CD4-positive, alpha-beta T cell treated with Interleukin-4 for 4 hours (primary cell): ENCODE measurements at places on chromosomes 12 and 14.

GRCh38 chr12:22609501-22609900 is 15.5 kb upstream of the ETNK1 start:
- no peak for DNase-seq

DNA sequence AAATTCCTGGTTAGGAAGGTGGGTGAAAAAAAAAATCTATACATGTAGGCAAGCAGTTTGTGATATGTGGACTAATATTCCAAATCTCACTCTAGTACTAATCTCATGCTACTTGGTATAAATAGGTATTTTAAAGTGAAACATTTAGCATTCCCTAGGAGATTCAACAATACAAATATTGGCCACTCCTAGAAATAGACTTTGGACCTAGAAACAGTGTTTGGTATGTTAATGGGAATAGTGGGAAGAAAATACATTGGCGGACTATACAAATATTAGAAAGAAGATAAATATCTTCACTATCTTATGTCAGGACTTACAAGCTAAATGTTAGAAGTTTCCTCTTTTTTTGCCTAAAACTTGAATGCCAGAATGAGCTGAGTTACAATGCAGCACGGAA is 28.2 kb downstream of the HIGD1C start:
- no peak for DNase-seq

- DNase-seq: no peak
Measured at GRCh38 chr14:100155049-100155621, 4.3 kb downstream of the DEGS2 start.

GRCh38 chr12:62763312-62763711 is 171.6 kb downstream of the PPM1H start:
- DNase-seq: no peak

DNA sequence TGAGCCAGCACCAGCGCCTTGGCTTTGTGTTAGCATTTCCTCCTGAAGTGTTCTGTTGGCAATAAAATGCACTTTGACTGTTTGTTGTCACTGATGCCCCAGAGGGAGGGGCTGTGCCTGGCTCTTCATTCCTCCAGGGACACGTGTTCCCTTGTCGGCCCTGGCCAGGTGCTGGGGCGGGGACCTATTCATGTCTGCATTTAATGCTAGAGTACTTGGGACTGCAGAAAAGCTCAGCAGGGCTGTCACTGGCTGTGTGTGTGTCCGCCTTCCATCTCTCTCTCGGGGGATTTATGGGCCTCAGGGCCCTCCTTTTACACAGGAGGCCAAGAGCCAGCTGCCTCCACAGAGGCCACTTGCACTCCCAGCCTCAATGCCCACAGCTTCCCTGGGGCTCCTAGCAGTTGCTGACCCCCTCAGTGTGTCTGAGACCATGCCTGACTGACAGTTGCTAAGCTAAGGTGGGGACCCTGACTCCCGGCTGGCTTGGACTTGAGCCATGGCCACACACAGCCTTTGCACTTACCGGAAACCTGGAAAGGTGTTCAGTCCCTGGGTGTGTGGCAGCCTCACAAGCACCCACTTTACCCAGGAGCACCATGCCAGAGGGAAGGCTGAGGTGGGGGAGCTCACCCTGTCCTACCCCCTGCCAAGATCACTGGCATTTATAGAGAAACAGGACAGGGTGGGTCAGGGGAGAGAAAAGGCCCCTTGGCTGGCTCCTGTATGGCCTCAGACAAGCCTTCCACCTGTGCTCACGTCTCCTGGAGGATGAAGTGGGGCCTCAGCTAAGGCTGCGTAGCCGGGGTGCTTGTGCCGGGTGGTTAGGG is 27.8 kb downstream of the HIP1R start:
- no peak for DNase-seq

DNA sequence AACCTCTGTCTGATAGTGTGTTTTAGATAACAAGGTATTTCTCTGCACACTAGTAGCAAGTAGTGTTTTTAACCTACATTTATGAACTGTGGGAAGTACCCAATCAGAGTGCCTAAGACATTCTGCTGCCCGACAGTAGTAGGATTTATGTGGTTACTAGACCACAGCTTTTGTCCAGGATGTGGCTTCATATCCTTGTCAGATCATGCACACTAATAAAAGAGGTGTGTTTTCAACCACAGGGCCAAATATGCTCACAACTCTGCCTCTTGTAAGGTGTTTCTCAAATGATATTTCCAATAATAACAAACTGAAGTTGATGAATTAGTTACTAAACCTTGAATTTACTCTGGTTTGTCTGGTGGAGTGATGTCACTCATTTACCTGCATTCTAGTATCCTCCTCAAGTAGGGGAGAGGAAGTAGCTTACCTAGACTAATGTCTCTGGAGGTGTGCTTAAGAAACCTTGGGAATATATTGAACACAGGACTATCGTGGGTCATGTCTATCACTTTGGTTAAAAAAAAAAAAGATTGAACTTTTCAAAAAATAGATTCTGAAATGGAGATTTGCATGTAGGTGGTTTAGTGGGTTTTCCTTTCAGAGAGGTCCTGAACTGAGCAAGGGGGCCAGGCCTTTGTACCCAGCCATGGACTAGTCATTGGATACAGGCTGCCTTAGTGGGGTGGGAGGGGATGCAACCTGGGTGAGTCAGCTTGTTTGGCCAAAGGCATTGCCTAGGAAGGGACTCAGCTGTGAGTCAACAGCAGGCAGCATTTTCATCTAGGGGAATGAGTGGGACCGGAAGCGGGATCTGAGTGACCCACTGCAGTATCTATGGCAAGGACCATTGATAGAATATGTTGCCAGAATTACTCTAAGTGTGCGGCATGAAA is 14.1 kb downstream of the FBXW8 start:
- peak; percentile 80 for DNase-seq

- no peak for DNase-seq
Measured at GRCh38 chr12:91073426-91073825, 15.6 kb upstream of the KERA start.

DNA sequence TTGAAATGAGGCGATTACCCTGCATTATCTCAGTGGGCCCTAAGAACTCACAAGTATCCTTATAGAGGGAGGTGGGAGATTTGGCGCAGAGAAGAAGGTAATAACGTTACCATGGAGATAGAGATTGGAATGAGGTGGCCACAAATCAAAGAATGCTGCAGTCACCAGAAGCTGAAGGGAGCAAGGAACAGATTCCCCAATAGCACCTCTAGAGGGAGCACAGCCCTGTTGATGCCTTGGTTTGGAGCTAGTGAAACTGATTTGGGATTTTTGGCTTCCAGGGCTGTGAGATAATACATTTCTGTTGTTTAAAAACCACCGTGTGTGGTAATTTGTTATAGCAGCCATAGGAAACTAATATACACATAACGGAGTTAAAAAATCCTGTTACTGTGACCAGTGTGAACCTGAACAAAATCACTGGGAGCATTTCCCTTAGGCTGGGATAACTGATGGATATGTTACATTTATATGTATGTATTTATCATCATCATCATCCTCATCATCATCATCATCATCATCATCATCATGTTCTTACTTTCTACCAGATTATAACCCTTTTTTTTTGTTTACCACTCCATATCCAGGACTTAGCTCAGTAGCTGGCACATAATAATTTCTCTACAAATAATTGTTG is 100.3 kb downstream of the LIN7A start:
- DNase-seq: no peak

DNA sequence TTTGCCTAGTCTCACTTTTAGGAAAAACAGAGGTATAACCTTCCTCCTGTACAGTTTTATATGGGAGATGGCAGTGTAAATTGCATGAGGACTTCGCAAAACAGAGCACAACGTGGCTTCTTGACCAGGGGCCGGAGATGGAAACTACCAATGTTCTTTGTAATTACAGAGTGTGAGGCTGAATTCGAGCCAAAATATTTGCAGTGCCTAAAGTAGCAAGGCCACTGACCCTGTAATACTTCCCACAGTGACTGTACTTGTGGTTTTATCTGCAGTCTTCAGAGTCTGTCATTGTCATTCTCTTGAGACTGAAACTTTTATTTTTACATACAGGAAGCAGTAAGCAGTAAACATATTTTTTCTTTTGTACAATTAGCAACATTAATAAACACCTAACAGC is 98.9 kb downstream of the RERG start:
- no peak for DNase-seq

DNA sequence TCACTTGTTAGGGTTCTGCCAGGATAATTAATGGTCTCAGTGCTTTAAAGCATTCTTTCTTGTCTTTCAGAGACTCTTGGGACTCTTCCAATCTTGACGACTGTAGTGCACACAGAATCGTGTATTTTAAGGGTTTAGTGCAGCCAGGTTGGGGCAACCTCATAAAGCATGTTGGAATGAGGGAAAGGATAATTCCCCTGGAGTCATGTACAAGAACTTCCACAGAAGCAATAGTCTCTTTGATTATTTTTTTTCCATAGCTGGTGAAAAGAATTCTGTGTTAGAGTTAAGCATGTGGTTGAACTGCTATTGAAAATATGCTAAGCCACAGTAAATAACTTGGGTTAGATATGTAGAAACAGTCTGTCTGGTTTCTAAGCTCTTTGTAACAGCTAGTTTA is 246.8 kb upstream of the DAAM1 start:
- DNase-seq: no peak

- no peak for DNase-seq
Measured at GRCh38 chr12:46916796-46917419, 91.1 kb upstream of the SLC38A4 start.

DNA sequence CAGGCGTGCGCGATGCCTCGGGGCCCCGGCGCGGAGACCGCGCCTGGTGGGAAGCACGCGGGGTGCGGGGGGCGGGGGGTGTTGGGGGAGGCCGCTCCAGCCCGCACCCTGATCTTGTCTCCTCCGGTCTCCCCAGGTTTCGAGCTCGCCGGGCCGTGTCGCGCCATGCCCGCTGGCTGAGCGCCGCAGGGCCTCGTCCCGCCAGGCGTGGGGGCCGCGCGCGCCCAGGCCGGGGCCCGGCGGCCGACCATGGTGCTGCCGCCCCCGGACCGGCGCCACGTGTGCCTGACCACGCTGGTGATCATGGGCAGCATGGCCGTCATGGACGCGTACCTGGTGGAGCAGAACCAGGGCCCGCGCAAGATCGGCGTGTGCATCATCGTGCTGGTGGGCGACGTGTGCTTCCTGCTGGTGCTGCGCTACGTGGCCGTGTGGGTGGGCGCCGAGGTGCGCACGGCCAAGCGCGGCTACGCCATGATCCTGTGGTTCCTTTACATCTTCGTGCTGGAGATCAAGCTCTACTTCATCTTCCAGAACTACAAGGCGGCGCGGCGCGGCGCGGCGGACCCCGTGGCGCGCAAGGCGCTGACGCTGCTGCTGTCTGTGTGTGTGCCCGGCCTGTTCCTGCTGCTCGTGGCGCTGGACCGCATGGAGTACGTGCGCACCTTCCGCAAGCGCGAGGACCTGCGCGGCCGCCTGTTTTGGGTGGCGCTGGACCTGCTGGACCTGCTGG is 2.4 kb downstream of the TMEM121 start:
- DNase-seq: no peak

- no peak for DNase-seq
Measured at GRCh38 chr12:24483732-24484131, 465.2 kb downstream of the BCAT1 start.

GRCh38 chr14:79597566-79597965 is 613.7 kb downstream of the DIO2 start:
- DNase-seq: no peak

DNA sequence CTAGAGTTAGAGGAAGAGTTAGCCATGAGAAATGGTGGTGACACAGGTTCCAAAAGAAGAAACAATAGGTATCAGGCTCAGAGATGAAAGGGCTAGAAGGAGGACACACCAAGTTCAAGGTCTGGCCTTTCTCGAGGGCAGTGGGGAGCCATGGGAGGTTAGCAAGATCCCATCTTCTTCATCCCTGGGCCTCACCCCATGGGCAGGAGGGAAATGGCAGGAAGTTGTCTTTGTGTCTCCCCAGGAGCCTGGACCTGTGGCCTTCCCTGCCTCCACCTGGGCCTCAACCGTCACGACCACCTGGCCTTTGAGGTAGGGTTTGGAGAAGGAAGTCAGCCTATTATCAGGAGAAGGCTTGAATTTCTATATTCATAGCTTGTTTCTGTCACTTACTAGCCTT is 5.8 kb upstream of the AQP2 start:
- DNase-seq: no peak

- DNase-seq: no peak
Measured at GRCh38 chr12:88633312-88633711, 53.0 kb upstream of the KITLG start.

DNA sequence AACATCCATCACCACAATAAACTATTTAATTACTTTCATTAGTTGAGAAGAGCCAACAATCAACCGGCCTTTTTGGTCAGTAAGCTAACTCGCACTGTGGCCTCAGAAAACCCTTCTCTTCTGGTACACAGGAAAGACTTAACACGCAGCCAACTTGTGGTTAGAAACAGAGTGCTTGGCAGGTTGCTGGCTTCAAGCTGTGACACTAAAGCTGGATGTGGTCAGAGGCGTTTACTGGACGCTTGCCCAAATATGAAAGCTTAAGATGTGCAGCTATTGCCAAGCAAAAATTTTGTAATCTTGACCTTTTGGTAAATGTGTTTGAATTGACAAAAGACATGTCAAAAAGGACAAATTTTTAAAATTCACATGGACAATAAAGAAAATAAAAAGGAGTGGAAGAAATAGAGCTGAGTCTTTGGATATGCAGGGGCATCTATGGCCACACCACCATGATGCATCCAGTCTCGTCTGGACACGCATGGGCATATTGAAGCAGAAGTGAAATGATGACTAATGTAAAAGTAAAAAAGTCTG is 2.6 kb upstream of the KLRK1 start:
- peak; percentile 66 for DNase-seq

- DNase-seq: no peak
Measured at GRCh38 chr12:85190728-85191127, 89.3 kb upstream of the ALX1 start.

GRCh38 chr14:73764406-73765280 is 50.5 kb upstream of the PNMA1 start:
- no peak for DNase-seq

DNA sequence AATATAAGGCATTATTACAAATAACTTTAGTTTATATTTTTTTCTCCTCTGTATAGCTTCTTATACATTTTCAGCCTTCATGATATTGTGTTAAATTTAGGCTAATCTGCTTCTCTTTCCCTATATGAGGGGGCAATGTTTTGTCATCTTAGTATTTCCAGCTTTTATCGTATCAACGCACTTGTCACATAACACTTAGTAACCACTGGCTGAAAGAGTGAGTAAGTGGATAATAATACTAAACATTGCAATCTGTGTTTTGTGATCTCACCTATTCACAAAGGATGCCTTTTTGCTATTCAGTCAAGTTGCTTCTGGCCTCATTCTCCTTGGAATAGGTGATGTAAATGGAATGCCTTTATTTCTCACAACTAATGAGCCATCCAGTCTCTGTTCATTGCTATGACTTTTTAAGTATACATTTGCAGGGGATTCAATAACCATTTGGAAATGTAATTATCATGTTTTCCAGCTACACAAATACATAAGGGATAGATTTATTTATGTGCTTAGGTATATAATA is 260.9 kb downstream of the BMP4 start:
- no peak for DNase-seq

DNA sequence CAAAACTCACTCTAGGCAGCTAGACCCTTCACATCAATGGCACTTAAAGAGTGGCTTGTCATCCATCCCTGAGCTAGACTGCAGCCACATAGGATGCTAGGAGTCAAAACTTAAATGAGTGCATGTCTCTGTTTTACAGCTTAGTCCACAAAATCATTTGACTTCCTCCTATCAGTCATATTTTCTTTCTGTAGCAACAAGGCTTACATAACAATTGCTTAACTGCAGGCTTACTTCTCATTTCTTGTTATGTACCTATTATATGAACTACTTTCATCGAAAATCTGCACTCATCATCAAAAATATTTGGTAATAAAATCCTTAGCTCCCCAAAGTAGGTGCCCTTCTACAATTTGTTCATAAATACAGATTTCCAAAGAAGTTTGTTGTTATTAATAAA is 30.1 kb downstream of the CLEC1A start:
- DNase-seq: peak; percentile 8

- DNase-seq: no peak
Measured at GRCh38 chr14:51333901-51334521, 94.0 kb downstream of the TMX1 start.
